ENCODE measurements at places on chromosomes 2 and 18.

GRCh38 chr18:61948281-61948741 is 55.5 kb upstream of the RNF152 start:
- no peak for DNase-seq

- DNase-seq = no peak
Measured at GRCh38 chr2:237242091-237242536, 156.4 kb downstream of the COPS8 start.

DNA sequence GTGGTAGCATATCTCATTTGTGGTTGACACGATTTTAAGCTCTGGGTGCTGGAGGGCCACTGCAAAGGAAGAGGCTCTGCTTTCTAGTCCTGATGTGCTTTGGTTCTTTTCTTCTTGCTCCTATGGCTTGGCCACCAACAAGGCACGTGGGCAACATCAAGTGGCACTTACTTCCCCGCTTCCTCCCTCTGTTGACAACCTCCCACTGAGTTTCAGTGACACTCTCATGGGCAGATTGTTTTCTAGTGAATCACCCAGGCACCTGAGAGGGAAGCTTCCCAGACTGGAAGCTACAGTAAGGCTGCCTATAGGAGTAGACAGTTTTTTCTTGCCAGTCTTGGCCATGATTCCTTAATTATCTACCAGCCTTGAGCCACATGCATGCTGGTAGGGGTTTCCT is 89.0 kb downstream of the NBAS start:
- DNase-seq = no peak

DNA sequence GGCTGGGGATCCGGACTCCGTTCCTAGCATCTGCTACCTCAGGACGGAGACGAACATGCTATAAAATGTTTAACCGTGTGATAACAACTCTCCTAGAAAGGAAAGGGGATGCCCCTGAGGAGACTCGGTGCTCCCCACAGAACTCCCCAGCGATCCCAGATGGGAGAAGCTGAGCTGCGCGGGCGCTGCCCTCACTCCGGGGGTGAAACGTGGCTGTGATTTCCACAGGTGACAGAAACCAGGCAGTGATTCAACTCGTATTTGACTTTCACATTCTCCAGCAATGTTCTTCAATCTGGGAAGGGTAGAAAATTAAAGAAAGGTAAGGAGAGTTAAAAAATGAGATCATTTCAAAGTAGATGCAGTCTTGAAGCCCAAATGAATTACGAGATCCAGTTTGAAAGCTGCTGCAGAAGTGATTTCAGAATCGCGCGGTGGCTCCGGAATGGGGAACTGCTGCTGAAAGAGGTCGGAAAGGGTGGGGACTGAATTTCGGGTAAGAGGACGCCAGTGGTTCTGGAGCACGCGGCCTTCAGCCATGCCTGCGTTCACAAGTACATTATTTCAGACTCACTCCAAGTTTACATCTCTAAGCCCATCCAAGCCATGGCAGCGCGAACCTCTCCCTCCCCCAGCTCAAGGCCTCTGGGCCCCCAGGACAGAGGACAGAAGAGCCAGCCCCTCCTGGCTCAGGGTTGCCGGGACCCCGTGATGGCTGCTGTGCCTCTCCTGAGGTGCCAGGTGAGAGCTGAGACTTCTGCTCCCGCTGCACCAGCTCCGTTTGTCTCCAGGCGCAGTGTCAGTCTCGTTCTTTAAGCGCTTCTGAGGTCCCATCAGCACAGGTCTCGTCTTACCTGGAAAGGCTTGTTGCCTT is 39.5 kb downstream of the ADNP2 start:
- no peak for DNase-seq

DNA sequence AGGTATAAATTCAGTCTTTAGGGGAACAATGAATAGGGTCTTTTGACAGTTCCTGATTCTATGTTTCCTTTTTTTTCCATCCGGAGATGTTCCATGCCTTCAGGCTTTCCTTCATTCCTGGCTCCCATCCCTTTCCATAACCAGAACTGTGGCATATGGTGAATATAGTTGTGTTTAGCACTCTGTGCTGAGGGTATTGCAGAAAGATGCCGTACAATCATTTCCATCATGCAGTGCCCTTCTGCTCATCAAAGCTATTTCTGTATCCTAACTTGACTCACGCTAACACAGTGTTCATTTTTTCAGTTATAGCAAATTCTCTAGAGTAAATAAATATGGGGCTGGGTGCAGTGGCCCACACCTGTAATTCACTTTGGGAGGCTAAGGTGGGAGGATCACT is 131.9 kb upstream of the EML6 start:
- no peak for DNase-seq

DNA sequence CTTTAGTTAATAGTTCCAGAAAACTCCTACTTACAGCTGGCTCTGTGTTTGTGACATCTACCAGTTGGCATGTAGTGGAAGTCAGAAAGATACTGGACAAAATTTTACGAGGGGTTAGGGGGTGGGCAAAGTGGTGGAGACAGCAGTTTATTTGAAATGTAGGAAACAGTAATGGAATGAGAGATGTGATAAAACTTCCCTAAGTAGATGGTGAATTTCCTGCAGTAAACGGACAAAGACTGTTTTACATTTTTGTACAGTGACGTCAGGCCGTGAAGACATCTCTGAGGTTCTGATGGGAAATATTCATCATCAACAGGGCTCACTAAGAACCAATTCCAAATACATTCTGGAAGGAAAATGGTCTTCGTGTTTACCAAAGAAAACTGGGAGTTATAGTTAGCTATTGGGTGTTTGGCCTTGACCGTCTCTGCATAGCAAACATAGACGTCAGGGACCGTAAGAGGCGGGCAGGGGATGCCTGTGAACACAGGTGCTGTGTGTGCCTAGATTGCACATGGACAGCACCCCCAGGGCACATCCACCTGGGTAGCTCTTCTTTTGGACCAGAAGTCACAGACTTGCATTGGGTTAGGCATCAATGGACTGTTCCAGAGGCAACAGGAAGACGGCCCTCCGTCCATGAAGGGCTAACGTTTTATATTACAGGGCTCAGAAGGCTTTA is 131.5 kb downstream of the ZNF516 start:
- DNase-seq = no peak
